SHP77 (cell line): ENCODE measurements at places on chromosomes 5 and 9.

DNA sequence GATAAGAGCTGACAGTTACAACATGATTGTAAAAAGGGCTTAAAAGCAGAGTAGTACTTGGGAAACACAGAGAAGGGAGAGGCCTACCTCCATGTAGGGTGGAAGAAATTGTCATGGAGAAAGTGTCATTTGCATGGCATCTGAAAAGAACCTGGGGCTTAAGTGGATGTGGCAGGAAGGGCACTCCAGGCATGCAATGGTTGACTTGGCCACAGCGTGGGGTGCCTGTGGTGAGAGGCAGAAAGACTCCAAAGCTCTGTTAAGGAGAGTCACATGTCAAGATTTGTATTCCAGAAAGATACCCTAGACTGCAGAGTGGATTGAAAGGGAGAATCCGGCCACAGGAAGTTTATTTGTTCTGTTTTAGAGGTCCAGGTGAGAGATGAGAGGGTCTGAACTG, 2.4 kb downstream of the POLR3G start:
- DNase-seq, result no peak

DNA sequence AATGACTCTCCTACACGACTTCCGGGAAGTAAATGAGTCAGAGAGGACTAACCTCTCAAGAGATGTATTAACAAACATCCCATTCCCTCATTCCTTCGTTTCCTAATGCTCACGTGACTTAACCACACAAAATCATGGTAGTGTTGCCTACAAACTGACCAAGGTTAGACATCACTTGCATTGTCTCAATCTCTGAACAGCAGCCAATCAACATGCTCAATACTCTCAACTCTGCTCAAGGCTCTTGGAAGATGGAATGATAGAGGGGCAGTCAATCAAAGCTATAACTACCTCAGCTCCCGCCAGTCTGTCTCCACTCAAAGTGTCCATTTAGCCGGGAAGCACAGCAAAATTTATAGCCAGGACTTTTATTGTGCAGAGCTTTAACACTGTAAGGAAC, 143.8 kb upstream of the PIK3R1 start:
- no peak for DNase-seq

DNA sequence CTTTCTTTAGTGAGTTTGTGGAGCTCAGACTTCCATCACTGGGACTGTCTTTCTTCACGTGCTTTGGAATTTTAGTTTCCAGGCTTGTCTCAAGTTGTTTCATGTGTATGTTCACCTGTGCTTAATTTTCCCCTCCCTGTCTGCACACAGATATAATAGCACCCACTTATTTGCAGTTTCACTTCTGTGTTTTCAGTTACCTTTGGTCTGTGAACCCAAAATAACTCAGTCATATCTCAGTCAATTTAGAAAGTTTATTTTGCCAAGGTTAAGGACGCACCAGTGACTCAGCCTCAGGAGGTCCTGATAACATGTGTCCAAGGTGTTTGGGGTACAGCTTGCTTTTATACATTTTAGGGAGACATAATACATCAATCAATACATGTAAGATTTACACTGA, 330.4 kb downstream of the ICE1 start:
- DNase-seq, result no peak

GRCh38 chr5:36363744-36364143, 62.0 kb upstream of the RANBP3L start:
- no peak for DNase-seq

GRCh38 chr9:118459913-118460312, 755.7 kb downstream of the TLR4 start:
- peak; percentile 4 for DNase-seq

DNA sequence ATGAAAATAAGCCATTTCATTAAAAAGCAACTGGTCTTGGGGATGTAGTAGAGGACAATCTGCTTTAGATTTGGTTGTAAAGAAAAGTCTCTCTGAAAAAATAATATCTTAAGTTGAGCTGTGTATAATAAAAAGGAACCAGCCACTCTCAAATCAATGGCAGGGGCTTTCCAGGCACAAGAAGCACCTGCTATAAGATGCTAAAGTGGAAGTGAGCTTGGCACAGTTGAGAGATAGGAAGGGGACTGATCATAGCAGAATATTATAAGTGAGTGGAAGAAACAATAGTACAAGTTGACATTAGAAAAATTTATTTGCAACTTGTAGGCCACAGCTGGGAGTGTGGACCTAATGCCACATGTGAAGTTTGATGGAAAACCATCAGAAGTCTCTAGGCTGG, 28.1 kb upstream of the SPINK5 start:
- no peak for DNase-seq

- DNase-seq, result no peak
These were observed 646 bp downstream of the SWI5 start for GRCh38 chr9:128276574-128277270.

DNA sequence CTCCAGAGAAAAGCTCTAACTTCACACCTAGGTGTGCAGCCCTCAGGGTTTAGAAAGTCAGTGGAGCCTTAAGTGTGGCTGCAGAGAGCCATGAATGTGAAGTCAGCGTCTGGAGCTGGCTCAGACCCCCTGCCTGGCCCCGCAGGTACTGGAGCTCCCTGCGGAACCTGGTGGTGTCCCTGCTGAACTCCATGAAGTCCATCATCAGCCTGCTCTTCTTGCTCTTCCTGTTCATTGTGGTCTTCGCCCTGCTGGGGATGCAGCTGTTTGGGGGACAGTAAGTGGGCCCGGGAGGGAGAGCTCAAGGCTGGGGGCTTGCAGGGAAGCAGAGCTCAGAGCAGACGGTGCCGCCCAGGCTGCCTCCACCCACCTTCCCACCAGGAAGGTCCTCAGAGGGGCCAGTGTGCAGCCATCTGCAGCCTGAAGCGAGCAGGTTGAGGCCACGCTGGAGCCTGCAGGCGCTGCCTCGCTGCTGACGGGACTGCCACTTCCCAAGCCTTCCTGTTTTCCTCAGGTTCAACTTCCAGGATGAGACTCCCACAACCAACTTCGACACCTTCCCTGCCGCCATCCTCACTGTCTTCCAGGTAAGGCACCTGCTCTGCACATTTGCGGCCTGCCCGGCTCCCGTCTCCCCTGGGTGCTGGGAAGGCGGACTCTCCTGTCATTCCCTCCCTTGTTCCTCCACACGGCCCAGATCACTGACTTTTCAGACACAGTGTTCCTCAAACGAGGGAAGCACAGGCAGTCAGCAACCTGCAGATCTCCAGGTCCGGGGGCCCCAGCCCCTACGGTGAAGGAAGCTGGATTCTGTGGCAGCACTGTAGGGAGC, 108.9 kb downstream of the CACNA1B start:
- no peak for DNase-seq

DNA sequence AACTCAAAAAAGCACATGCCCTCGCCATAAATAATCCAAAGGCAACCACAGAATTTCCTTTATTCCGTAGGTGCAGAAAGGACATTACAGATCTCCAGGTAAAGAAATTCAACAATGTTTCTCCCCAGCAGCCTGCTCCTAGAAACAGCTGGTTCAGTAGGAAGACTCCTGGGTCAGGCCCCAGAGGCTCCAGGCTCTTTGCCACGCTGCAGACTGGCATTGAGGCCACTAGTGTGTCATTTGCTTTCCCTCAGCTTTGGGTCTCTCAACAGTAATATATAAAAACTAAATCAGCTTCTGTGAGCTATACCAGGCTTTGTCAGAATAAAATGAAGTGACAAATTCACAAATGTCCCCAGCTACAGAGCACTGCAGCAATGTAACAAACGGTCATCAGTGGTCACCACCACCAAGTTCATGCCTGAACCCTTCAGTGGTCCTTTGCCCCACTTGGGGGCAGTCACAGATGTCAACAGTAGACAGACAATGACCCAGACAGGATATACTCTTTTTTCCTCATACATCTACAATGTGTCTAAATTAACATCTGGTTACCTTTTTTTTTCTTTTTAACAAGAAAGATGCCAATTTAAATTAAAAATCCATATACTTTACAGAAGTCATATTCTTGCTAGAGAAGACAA, 93.5 kb downstream of the MARCHF3 start:
- no peak for DNase-seq

- DNase-seq, result no peak
These were observed 37.9 kb downstream of the GLRA1 start for GRCh38 chr5:151886546-151887275.

- no peak for DNase-seq
These were observed 234.4 kb downstream of the MAST4 start for GRCh38 chr5:66830636-66831035.

DNA sequence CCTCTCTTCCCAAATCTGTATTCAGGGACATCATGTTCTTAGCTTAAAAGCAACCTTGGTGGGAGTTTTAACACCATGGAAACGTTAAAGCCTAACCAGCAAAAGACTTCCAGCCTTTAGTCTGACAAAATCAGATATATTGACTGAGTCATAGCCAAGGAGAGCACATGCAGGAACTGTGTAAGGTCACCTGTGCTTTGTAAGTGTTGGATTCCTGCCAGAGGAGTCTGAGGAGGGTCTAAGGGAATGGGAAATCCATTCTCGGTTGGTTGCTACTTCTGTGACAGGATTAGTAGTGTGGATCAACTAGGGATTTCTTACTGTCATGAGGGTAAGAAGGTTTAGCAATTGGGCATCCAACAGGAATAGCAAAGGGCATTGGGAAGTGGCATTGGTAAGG, 142.0 kb upstream of the CHD1 start:
- no peak for DNase-seq

DNA sequence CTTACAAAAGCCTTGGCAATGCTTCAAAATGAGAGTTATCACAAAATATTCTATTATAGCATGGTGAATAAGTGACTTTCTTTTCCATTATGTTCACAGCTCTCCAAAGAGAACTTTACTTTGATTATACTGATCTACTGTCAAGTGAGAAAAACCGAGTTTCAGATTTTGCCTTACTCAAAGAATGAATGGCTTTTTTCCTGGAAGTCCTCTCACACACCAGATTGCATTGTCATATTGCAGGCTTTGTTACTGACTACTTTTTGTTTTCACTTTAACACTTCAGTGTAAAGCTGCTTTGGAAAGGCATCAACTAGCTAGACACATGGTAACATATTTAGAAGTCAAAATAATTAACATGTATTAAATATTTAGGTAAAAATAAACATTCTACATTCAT, 765.2 kb upstream of the NUDT12 start:
- no peak for DNase-seq

DNA sequence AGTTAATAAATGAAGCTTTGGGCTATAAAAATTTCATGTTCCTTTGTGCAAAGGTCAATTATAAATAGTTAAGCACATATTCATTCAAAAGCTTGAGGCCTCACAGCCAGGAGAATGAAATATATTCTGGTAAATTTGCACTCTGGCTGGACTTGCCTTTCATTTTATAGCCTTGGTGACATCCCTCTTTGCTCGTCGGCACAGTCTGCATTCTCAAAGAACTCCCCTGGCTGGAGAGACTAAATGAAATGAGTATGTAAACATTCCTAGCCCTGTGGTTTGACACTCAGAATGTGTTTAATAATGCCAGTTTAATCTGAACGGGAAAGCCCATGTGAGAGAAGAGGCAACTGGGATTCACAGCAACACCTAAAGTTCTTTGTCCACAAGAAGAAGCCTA, 285.6 kb downstream of the BRINP1 start:
- DNase-seq, result no peak

DNA sequence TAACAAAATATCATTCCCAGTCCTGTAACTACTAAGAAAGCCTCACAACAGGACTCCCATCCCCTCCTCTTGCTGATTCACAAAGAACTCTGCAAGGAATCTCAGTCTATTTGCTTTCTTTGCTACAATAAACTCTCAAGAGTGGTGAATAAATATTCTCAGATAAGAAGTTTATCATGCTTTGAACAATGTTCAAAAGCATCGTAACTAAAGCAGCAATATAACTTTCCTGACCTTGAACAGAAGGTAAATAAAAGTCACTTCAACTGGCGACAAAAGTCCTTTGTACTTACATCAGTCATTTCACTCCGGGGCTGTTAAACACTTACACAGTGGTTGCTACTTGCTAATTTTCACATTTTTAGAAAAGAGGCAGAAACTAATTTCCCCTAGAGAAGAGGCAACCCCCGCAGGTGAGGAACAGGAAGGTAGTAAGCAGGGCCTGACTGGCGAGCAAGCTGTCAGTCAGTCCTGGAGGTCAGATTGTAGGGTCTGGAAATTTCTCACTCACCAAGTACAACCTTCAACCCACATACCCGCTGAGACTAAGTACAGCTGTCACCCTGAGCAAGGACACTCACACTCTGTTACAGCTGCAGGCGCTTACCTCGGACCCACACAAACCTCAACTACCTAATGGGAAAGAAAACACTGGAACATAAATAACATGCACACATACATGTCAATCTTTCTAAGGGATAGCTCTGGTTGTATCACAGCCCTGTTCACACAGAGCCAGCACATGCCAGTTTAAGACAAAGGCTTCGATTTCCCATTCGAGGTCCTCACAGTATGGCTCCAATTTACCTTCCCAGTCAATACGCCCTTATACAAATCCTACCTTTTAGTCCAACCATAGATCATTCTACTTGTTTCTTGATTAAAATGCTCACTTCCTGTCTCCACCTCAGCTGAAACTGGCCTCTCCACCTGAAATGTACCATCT, 104.6 kb upstream of the RETREG1 start:
- no peak for DNase-seq

DNA sequence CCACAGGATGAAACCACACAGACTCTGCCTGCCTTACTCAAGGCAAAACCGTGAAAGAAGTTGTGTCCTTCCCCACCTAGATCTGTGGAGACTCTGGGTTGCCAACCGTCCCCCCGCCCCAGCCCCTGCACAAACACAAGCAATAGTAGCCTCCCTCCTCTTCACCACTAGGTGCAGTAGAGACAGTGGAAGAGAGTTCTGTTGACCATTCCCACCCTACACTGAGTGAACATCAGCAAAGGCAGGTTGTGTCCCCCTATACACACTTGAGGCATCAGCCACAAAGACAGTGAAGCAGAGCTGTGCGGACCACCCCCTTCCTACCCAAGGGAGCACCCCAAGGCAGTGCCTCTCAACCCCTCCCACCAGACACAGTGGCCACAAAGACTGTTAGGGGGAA, 223.7 kb upstream of the NFIL3 start:
- no peak for DNase-seq

GRCh38 chr9:124855566-124855943, 2.3 kb downstream of the WDR38 start:
- DNase-seq, result no peak

DNA sequence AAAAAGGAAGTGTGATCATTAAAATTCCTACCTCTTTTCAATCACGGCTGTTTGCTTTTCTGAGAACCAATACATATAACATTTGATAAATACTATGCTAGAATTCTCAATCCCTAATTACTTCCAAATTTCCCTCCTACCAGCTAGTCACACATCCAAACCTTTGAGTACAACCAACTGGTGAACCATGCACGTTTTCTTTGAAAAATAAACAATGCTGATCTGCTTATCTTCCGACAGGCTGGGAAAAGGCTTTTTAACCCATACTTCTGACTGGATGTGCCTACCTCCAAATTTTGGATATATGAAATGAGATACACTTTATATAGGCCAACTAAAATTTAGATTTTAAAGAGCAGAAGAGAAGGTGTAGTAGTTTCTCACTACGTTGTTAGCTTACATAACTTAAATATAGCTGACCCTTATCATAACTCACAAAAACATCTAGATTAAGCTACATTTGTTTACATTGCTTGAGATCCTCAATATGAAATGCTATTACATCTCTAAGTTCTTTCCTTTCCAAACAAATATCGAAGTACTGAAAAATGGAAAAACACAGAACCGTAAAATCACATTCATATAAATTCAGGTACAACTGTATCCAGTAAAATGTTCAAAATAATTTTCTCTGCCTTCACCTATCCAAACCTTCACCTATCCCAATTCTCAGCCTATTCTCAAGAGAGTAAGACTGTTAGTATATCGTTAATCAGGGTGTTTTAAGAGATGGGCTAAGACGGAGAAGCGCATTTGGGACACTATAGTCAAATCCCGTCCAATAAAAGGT, 2.1 kb downstream of the NR3C1 start:
- DNase-seq, result no peak
